ENCODE measurements at places on chromosomes 3 and 15. TPM values are rescaled to one million over a fixed set of nuclear protein-coding genes. Genes with fewer than 3 reads are reported as not detected.

DNA sequence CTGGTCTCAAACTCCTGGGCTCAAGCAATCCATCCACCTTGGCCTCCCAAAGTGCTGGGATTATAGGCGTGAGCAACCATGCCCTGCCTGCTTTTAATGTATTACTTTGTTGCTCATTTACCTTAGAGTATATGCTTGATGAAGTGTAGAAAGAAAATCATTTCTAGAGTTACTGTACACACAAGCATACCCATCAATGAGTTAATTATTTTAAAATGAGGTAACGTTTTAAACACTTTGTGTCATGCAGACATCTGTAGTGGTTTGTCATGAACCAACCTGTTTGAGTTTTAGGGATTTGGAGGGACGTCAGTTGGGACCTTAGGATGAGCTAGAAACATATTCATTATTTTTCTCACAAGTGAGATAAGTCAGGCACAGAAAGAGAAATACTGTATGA is 332.4 kb upstream of the IGF1R start:
- no peak overlapping the region for H3K4me3 ChIP-seq
- no peak for DNase-seq
- H3K36me3 ChIP-seq = no peaks in the 10 kb centered on the region
- H3K4me1 ChIP-seq = no peaks in the 10 kb centered on the region

SHISA5 gene
- 90.3 TPM for total RNA-seq

- no peak overlapping the region for H3K4me3 ChIP-seq
- peaks cover 2% of the 10 kb centered on the region for H3K4me1 ChIP-seq
- H3K36me3 ChIP-seq = peaks cover 1% of the 10 kb centered on the region
These were observed 79.2 kb upstream of the CCNL1 start for GRCh38 chr3:157239082-157239704.

THAP10 gene
- not detected for total RNA-seq

GRCh38 chr15:73941044-73941443 is 14.8 kb downstream of the LOXL1 start:
- no peaks in the 10 kb centered on the region for H3K27me3 ChIP-seq
- peaks cover 11% of the 10 kb centered on the region for H3K4me1 ChIP-seq
- no peak overlapping the region for H3K4me3 ChIP-seq
- H3K36me3 ChIP-seq = no peaks in the 10 kb centered on the region
- no peak overlapping the region for H3K27ac ChIP-seq

PP2D1 gene
- not detected for total RNA-seq

DNA sequence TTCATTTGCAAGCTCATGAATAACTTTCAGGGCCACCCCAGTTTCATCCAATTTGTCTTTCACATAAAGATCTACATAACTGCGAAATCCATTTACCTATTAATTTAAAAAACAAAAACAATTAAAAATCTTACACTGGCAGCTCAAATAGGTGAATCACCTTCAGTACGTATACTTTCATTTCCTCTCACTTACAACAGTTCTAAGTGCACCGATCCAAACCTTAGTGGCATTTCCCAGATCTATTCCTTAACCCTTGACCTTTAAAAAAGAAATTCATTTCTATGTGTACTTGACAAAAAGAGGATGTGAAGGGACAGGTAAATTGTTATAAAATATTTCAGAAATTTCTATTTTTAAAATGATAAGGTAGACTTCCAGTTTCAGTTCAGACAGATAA is 30.8 kb downstream of the TOP2B start:
- no peak overlapping the region for H3K4me3 ChIP-seq
- DNase-seq = no peak
- H3K27me3 ChIP-seq = no peaks in the 10 kb centered on the region
- H3K27ac ChIP-seq = no peak overlapping the region

DNA sequence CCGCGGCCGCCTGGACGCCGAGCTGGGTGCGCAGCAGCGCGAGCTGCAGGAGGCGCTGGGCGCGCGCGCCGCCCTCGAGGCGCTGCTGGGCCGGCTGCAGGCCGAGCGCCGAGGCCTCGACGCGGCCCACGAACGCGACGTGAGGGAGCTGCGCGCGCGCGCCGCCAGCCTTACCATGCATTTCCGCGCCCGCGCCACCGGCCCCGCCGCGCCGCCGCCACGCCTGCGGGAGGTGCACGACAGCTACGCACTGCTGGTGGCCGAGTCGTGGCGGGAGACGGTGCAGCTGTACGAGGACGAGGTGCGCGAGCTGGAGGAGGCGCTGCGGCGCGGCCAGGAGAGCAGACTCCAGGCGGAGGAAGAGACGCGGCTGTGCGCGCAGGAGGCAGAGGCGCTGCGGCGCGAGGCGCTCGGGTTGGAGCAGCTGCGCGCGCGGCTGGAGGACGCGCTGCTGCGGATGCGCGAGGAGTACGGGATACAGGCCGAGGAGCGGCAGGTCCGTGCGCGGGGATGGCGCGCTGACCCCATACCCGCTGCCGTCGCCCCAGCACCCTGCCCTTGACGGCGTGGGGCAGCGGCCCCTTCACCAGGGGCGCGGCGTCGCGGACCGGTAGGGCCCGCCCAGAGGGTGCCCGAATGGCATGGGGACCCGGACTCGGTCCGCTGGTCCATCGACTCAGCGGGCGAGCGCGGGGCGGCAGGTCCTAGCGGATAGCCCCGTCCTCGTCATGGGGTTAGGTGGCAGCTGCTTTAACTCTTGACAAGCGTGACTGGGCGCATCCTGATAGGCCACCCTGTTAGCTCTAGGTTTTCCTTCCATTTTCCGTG is 848 bp downstream of the SYNM start:
- peak overlapping the region; percentile 62 for H3K4me3 ChIP-seq
- no peaks in the 10 kb centered on the region for H3K36me3 ChIP-seq
- peaks cover 40% of the 10 kb centered on the region for H3K27me3 ChIP-seq
- H3K27ac ChIP-seq = no peak overlapping the region

DHX36 gene
- 62.6 TPM for total RNA-seq

STRIT1 gene
- total RNA-seq = not detected

CGNL1 gene
- not detected for total RNA-seq

XCR1 gene
- not detected for total RNA-seq

Data from activated naive CD4-positive, alpha-beta T cell treated with anti-CD3 and anti-CD28 coated beads for 36 hours (primary cell).